ENCODE measurements at places on chromosomes 4 and X.

- no peak for DNase-seq
Measured at GRCh38 chr4:104533156-104533555, 38.5 kb upstream of the CXXC4 start.

DNA sequence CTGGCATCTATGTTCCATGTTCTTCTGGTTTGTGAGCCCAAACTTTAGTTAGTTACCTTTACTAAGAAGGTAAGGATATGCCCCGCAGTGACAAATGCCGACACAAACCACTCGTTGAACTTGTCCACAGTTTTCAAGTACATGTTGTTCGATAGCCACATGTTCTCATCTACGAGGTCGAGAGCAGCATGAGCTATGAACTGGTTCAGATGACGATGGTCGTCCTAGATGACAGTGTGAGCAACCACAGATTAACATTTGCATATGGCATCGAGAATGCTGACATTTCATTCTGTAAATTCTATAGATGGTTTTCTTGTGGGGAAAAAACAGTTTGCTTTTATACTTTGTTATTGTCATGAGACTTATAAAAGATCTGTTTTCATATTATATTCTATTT lies 18.0 kb downstream of the TRAPPC2 start:
- no peak for DNase-seq

GRCh38 chr4:146508229-146508939 lies 13.4 kb downstream of the SLC10A7 start:
- no peak for DNase-seq

DNA sequence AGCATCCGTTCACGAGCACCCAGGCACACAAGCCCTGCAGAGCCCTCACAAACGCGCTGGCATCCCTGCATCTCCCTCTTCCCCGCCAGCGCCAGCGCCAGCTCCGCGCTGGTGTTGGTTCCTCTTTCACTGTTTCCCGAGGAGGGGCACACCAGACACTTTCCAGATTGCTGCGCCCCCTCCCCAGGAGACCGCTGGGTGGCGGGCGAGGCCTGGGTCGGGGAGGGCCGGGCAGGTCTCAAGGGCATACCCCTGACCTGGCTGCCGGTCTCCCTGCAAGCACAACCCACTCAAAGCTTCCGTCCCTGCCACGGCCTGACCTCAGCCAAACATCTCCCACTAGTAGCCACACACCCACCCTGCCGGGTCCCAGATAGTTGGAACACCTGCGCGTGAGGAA lies 2.2 kb upstream of the NKX1-1 start:
- no peak for DNase-seq

- DNase-seq: no peak
Measured at GRCh38 chr4:129327637-129328036, 231.7 kb downstream of the C4orf33 start.

GRCh38 chr4:164943192-164943591 lies 34.3 kb downstream of the TRIM61 start:
- no peak for DNase-seq

GRCh38 chrX:100410901-100411801 lies 1.1 kb upstream of the PCDH19 start:
- no peak for DNase-seq
